ENCODE measurements at places on chromosomes 12 and 14. TPM values are rescaled to one million over a fixed set of nuclear protein-coding genes. Genes with fewer than 3 reads are reported as not detected.

DNA sequence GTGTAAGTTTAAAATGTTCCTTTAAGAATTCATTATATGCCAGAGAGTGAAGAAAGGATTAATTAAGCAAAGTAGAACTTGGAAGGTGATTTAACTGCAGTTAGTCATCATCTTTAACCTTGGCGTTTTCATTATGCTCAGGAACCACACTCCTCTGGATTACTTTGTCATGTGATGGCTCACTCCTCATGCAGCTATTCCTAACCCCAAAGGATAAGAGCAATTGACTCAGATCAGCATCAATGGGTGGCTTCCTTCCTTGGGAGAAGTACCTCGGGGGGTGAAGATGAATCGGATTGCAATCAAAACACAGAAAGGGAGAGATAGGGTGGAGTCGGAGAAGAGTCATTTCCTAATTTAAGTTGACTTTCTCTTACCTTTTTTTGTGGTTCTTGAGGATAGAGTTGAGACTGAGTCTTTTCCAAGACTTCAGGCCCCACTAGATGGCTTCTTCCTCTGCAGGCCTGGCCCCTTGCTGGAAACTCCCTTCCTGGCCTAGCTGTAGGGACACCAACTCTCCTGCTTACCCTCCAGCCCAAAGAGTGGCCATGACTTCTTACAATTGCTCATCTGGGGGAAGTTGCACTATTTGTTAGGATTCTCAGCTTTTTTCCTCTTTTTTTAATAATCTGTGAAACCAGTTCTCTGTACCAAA lies 238.6 kb upstream of the DDHD1 start:
- no peaks in the 10 kb centered on the region for H3K27me3 ChIP-seq
- no peaks in the 10 kb centered on the region for H3K4me1 ChIP-seq
- H3K4me3 ChIP-seq, result no peak overlapping the region
- DNase-seq, result no peak
- no peaks in the 10 kb centered on the region for H3K36me3 ChIP-seq

DNA sequence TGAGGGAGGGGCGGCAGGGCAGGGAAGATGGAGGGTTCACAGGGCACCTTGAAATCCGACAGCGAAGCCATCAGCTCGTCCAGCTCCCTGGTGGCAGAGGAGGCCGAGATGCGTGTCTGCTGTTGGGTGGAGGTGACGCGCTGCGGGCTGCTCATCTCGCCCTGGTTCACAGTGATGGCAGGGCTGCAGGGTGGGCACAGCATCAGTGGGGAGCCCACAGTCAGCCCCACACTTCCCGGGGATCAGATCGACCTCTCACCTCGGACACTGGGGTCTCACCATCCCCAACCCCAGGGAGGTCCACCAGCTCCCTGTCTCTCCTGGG lies 20.6 kb upstream of the RPLP0 start:
- no peak overlapping the region for H3K27ac ChIP-seq
- DNase-seq, result no peak
- H3K36me3 ChIP-seq, result peaks cover 11% of the 10 kb centered on the region

GRCh38 chr14:103223818-103224352 lies 100.6 kb downstream of the TNFAIP2 start:
- H3K27ac ChIP-seq, result no peak overlapping the region
- H3K4me1 ChIP-seq, result no peaks in the 10 kb centered on the region
- no peak overlapping the region for H3K4me3 ChIP-seq
- peaks cover 41% of the 10 kb centered on the region for H3K27me3 ChIP-seq

Gene MORN3
- 1.2 TPM for total RNA-seq

Gene GYS2
- not detected for total RNA-seq

Gene TOMM20L
- not detected for total RNA-seq

Gene RNU4-1
- 2,122 TPM for total RNA-seq

Measured in activated CD8-positive, alpha-beta memory T cell treated with anti-CD3 and anti-CD28 coated beads, Interleukin-2, amount 10 ng/mL, durations not matched to agents 7 days and 5 days (primary cell).